ENCODE measurements at places on chromosomes 1 and 21.

DNA sequence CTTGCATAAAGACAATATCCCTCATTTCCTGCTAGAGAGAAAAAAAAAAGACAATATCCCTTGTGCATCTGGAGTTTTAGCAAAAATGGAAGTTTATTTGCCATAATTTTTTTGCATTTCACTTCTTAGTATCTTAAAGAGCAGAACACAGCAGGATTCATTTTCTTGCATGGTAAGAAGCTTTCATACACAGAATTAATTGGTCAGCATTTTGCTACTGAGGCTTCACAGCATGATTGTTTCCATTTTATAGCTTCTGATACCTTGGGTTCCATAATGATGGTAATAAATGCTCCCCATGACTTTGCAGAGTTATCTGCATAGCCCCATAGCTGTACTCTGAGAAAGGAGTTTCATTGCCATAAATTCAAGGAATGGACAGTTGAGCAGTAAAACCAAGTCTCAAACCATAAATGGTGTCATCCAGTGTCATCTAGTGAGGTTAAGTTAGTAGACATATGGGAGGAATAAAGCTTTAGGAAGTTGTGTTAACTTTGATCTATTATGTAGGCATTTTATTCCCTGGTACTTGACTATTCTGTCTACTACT, 88.8 kb upstream of the PLD5 start:
- no peak for DNase-seq

DNA sequence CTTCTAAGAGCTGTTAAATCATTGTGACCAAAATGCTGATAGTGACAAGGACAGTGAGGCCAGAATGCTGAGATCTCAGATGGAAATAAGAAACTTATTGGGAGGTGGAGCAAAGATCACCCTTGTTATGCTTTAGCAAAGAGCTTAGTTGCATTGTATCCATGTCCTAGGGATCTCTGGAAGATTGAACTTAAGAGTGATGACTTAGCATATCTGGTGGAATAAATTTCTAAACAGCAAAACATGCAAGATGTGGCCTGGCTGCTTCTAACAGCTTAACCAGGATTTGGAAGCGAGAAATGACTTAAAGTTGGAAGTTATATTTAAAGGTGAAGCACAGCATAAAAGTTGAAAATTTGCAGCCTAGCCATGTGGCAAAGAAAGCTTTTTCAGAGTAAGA, 7.7 kb downstream of the NTMT2 start:
- DNase-seq, result no peak

DNA sequence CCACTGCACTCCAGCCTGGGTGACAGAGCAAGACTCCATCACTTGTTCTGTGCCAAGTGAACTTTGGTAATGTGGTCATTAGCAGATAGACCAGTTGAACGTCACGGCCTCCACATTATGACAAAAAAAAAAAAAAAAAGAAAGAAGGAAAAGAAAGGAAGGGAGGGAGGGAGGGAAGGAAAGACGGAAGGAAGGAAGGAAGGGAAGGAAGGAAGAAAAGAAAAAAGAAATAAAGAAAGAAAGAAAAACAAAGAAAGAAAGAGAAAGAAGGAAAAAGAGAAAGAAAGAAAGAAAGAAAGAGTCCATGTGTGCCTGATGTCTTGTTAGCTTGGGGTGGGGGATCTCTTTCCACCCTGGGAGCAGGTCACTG, 45.3 kb downstream of the SIM2 start:
- no peak for DNase-seq

GRCh38 chr1:161009602-161010211, 11.2 kb downstream of the F11R start:
- no peak for DNase-seq

GRCh38 chr1:3234281-3234680, 165.3 kb downstream of the PRDM16 start:
- DNase-seq, result no peak

DNA sequence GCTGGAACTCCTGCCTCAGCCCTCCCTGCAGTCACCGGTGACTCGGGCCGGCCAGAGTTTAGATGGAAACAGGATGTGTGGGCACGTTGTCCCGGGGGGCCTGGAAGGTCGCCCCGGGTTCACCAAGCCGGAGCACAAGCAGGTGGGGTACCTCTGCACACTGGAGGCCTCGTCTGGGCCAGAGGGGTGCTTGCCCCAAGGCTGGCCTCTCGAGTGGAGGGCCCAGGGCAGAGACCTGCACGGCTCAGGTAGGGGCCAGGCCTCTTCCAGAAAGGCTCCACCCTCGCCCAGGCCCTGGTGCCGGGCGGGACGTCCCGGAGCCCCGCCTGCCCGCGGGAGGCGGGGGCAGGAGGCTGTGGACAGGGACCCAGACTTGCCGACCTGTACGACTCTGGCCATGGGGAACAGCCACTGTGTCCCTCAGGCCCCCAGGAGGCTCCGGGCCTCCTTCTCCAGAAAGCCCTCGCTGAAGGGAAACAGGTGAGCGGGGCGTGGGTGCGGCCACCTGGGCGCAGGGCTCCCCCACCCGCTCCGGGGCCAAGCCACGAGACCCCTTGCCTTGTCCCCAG, at the start of gene PLEKHN1:
Gene PLEKHN1 (plus strand): TSS at position 348 of the 569 bp plus-strand sequence. CDS start 50 bp downstream, at position 398.
- DNase-seq, result no peak

GRCh38 chr1:77040826-77041225, 173.5 kb downstream of the ST6GALNAC5 start:
- no peak for DNase-seq

DNA sequence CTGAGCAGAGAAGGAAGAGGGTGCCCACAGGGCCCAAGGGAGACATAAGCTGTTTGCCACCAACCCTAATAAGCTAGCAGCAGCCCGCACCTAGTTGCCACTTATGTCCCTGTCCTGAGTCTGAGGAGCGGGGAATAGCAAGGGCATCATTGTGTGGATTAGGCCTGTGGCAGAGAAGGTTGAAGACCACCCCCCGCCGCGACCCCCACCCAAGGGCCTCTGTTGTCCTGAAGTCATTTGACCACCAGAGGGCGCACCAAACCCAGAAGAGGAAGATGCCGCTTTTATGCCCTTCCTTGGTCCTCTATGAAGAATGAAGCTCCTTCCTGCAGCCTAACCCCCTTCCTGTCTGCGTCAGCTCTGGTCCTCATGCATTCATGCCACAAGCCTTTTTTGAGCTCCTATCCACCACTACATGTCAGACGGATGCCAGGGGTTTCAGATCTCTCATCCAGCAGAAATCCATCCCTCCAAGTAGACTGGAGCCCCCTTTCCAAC, 16.6 kb downstream of the RHBG start:
- DNase-seq, result peak; percentile 55

DNA sequence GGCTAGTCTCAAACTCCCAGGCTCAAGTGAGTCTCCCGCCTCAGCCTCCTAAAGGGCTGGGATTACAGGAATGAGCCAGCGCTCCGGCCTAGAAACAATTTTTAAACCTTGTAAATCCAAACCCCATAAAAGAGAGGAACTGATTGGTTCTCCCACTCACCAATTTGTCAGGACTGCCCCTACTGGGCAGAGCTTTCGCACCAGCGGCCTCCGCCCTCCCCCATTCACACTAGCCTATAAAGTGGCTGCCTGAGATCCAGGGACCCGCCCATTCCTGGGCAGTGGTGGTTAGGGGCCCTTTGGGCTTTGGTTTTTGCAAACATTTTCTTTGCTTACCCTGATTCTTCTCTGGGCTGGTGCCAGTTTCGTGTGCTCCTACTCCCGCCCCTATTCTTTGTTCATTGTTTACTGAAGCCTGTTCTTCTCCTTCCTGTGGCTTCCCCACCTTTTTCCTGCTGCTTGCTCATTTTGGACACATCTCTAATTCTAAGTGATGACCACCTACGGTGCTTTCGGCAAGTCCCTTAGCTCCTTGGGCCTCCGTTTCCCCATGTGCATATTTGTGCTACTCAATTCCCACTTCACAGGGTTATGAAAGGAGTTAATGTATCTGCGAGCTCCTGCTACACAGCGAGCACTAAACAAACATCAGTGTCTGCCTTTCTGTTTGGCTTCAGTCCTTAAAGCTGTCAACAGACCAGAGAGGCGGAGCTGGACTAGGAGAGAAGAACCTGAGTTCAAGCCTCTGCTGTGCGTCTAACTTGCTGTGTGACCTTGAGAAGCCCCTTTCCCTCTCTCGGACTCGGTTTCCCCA, 39.8 kb upstream of the CLIC4 start:
- DNase-seq, result no peak

DNA sequence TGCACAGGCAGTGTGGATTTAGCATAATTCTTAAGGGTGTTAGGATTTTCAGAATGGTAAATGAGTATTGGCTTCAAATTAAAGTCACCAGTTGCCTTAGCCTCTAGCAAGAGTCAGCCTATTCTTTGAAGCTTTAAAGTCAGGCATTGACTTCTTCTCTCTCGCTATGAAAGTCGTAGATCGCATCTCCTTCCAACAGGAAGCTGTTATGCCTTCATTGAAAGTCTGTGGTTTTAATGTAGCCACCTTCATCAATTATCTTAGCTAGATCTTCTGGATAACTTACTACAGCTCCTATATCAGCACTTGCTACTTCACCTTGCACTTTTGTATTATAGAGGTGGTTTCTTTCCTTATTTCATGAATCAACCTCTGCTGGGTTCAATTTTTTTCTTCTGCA, 320.2 kb downstream of the PTPRC start:
- no peak for DNase-seq

DNA sequence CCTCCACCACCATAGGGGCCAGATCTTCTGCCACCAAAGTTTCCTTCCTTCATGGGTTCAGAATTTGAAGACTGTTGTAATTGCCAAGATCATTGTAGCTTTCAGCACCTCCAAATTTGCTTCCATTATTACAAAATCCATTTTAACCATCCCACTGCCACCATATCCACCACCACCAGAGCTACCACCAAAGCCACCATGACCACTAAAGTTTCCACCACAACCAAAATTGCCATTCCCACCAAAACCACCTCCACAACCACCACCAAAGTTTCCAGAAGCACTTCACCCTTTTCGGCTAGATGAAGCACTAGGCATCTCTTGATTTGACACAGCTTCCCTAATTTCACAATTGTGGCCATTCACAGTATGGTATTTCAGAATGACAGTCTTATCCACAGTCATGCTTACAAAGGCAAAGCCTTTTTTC, 45.2 kb downstream of the SLC30A7 start:
- no peak for DNase-seq

DNA sequence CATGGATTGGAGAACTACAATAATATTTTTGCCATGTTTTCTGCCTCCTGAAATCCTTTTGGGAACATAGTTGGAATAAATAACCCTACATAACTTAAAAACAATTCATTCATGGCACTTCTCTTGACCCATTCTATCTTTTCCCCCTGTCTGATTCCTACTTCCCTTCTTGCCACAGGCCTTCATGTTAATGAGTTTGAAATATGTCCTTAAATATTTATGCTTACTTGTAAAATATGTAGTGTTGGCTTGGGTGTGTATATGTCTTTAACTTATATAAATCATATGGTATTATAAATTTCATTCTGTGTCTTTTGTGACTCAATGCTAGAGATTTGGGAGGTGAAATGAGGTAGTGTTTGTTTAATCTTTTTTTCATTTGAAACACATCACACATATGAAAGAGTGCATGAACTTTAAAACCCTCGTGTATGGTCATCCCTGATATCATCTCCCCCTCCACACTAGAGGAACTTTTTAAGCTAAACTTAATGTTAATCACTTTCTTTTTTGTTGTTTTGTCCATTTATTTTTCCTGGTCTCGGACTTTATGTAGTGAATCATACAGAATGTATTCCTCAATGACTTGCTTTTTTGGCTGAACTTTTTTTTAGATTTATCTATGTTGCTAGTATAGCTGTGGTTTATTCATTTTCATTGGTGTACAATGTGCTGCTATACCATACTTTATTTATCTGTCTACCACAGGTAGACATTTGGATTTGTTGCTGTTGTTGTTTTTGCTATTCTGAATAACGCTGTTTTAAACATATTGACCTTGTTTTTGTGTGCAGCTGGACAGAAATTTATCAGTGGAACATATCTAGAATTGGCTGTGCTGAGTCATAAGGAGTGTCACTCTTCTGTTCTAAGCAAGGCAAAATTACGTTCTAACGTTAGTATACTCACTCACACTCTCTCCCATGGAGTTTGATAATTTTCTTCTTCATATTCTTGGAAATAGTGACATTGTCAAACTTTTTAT, 441.6 kb downstream of the PLPP3 start:
- DNase-seq, result no peak

- no peak for DNase-seq
These were observed 62.7 kb downstream of the AGPAT3 start for GRCh38 chr21:43927591-43928221.

DNA sequence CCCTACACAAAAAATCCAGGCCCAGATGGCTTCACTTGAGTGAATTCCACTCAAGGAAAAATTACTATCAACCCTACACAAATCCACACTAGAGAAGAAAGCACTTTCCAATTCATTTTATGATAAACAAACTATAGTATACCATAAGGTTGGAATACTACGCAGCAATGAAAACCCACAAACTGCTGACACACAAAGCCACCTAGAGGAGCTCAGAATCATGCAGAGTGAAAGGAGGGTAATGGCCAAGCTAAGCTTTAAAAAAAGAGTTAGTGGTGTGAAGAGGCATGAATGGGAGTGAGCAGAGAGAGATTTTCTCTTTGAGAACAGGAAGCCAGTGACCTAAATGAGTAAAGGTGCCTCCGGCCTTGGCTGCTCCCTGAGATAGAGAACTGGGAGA, 93.7 kb downstream of the DHRS3 start:
- no peak for DNase-seq

GRCh38 chr1:110207831-110208230, 2.3 kb upstream of the KCNC4 start:
- peak; percentile 36 for DNase-seq

DNA sequence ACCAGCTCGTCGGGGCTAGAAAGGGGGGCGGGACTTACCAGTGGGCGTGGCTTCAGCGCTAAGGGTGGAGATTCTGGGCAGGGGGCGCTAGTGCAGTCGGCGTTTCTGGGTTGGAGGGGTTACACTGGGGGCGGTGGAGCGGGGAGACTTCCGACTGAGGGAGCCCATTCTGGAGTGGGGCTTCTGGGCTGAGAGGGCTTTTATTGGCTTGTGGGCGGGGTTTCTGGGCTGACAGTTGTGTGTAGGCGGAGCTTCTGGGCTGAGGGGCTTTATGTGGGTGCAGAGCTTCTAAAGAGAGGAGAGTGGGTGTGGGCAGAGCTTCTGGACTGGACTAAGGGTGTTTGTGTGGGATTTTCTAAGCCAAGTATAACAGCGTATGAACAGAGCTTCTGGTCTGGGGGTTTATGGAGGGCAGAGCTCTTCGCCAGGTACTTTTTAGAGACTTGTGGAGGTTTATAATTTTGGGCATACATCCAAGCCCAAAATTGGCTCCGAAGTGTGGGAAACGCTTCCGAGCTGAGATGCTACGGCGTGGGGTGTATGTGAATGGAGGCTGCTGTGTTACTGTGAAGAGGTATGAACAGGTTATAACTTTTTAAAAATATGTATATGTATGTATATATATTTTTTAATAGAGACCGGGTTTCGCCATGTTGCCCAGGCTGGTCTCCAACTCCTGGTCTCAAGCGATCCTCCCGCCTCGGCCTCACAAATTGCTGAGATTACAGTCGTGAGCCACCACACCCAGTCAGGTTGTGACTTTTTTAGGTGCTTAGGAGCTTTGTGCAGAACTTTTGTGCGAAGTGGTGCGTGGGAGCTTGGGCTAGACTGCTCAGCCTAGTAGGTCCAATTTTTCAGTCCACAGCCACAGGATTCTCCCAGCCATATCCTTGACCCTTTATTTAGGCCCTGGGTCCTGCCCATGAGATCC, 825 bp downstream of the TMEM39B start:
- no peak for DNase-seq

GRCh38 chr1:150235294-150235851, 539 bp downstream of the ANP32E start:
- no peak for DNase-seq

- DNase-seq, result no peak
These were observed 243.9 kb upstream of the ZRANB2 start for GRCh38 chr1:71324671-71325267.

- no peak for DNase-seq
These were observed 681.5 kb downstream of the MATN1 start for GRCh38 chr1:30041741-30042437.
